ENCODE measurements at places on chromosomes 7 and 10.

DNA sequence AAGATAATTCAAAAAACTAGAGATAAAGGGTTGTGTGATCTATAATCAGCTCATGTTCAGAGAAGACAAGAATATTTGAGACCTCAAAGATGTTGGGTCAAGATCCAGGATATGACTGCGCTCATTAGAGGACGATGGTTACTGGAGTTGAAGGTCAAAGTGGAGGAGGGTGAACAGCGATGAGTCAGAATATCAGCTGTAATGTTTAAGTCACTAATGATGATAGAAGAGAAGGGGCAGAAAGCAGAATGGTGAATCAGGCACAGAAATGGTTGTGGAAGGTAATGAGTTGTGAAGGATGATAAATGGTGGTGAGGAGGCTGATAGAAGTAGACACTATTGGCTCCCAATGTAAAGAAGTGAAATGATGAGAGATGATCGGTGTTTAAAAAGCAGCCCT, 540.3 kb downstream of the INHBA start:
- DNase-seq, result no peak

- DNase-seq, result no peak
Measured at GRCh38 chr10:58837826-58838225, 325.2 kb downstream of the BICC1 start.

- DNase-seq, result no peak
Measured at GRCh38 chr10:124601431-124602120, 140.0 kb downstream of the LHPP start.

- DNase-seq, result no peak
Measured at GRCh38 chr10:4073912-4074311, 288.9 kb upstream of the KLF6 start.

DNA sequence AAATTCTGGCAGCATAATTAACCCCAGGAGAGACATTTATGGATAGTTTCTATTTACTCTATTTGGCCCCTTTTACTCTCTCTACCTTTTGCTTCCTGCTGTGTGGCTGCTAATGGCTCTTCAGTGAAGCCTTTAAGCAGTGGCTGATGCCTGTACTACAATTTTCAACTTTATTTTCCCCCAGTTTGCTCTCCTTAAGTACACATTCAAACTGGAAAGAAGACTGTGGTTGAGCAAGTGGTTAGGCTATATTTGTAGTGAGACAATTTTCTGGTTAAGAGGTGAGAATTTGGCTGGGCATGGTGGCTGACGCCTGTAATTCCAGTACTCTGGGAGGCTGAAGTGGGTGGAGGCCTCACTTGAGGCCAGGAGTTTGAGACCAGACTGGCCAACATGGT, 8.5 kb upstream of the RSBN1L start:
- DNase-seq, result no peak

DNA sequence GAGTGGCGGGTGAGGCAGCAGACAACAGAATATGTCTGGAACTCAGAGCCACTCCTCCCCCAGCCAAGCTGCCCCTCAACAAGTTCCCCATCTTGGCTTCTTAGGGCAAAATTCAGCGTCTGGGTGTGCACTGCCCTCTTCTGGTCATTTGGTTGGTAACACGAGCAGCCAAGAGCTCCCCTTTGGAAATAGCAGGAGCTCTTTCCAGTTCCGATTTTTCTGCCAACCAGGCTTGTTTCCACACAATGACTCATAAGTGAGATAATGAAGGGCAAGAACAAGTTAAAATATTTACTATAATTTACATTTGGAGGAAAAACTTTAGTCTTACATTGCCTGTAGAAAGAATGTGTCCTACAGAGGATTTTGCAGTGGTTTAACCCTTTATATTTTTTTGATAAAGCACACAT, 70.5 kb downstream of the ADCYAP1R1 start:
- peak; percentile 17 for DNase-seq

- DNase-seq, result no peak
Measured at GRCh38 chr7:50214126-50214670, 90.3 kb upstream of the IKZF1 start.

DNA sequence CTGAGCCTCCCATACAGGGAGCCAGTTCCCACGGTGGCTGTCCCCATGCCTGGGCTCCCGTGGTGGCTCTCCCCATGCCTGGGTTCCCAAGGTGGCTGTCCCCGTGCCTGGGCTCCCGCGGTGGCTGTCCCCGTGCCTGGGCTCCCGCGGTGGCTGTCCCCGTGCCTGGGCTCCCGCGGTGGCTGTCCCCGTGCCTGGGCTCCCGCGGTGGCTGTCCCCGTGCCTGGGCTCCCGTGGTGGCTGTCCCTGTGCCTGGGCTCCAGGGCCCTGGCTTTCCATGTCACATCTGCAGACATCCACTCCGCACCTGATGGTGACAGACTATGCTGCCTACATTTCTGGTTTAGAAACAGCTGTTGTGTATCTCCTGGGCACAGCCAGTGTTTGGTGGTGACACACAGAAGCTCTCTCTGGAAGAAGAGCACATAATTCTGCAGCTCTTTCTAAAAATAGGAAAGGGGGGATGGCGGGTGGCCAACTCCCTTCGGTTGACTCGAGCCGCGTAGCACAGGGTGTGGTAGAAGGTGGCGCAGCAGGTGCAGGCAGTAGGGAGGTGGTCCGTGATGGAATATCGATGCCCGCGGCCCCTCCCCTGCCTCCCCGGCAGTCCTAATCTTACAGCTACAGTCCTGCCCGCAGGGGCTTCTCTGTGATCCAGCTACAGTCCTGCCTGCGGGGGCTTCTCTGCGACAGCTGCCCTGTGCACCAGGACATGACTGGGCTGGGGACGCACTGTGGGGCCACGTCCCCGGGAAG, 251.2 kb downstream of the DNAJB6 start:
- DNase-seq, result no peak

- no peak for DNase-seq
Measured at GRCh38 chr10:97071496-97071895, 114.3 kb downstream of the SLIT1 start.

DNA sequence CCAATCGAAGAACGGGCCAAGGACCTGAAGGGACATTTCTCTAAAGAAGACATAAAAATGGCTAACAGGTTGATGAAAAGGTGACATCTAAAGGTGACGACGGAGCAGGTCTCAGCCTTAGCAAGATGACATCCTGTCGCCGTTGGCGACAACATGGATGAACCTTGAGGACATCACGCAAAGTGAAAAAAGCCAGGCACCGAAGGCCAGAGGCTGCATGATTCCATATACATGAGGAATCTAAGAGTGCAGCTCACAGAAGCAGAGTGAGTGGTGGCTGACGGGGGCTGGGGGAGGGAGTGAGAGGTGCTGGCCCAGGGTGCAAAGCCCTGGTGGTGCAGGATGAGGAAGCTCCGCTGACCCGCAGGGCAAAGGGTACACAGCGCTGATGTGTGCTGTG, 34.1 kb upstream of the NKX6-2 start:
- DNase-seq, result no peak

DNA sequence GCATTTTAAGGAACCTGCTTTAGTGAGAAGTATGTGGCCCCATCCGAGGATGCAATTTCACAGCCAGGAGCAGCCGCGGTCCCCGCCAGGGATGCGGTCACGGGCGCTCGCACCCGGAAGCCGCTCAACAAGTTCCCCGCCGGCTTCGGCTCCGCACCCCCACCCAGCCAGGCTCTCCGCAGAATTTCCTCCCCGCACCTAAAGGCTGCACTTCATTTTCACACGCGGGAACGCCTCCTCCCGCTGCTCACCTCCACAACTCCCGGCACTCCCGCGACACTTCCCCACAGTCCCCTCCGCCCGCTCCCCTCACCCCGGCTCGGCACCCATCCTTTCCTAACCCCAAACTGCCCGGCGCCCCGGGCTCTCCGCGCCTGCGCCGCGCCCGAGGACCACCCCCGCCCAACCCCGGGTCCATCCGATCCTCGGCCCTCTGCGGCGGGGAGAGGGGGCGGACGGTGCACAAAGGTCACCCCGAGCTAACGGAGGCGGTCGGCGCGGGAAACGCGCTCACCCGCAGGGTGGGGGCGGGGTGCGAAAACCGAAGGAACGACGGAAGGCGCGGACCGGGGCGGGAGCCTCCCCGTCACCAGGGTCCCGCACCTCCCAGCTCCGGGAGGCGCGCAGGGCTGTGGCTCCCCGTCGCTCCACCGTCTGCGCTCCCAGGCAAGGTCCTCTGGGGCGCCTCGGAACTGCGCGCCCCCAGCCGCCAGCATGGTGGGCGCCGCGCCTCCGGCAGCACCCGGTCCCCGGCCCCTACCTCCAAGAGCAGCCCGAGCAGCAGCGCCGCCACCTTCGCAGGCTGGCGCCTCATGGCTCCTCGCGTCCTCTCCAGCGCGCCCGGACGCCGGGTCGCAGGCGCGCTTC, 558 bp downstream of the VOPP1 start:
- no peak for DNase-seq

- DNase-seq, result no peak
Measured at GRCh38 chr7:78585980-78586379, 787.4 kb downstream of the PHTF2 start.

DNA sequence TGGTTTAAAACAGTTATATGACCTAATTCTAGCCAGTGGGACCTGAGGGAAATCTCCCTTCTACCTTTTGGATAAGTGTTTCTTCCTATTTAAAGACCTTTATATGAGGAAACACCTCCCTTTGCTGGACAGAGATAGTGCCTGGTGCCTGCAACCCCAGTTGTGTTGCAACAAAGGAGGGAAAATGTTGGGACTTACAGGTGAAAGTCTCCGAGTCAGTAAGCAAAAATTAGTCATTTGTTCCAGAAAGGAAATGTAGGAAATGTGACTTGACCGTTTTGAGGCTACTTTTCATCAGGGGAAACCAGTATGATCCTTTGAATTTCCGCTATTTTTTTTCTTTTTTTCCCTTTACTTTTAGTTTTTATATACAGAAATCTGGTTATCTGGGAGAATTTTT, 165.5 kb downstream of the DKK1 start:
- DNase-seq, result no peak

GRCh38 chr7:39313974-39314373, 252.2 kb upstream of the YAE1 start:
- no peak for DNase-seq

DNA sequence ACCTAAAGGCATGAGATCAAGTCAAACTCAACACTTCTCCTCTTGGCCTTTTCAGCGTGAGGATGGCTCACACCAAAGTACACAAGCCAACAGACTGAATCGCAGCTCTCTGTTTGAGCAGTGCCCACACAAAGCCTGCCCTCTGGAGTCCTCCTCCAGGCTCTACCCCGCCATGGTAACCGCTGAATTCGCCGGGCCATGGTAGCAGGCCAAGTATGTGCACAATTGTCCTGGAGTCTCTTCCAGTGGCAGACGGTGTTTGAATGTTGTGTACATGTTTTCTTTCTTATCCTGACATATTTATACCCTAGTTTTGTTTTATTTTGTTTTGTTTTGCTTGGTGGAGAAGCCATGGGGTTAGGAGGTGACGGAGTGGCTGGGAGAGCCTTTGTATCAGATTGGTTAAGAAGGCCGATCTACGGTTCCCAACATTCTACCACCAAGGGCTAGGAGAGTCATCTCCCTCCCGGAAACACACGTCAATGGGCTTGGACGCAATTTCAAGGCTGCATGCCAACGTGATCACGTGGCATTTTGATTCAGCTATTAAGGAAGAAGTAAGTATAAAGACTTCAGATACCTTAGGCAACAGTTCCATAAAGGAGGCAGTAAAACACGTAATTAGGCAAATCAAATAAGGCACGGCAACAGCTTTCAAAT, 12.1 kb upstream of the SHH start:
- DNase-seq, result no peak

DNA sequence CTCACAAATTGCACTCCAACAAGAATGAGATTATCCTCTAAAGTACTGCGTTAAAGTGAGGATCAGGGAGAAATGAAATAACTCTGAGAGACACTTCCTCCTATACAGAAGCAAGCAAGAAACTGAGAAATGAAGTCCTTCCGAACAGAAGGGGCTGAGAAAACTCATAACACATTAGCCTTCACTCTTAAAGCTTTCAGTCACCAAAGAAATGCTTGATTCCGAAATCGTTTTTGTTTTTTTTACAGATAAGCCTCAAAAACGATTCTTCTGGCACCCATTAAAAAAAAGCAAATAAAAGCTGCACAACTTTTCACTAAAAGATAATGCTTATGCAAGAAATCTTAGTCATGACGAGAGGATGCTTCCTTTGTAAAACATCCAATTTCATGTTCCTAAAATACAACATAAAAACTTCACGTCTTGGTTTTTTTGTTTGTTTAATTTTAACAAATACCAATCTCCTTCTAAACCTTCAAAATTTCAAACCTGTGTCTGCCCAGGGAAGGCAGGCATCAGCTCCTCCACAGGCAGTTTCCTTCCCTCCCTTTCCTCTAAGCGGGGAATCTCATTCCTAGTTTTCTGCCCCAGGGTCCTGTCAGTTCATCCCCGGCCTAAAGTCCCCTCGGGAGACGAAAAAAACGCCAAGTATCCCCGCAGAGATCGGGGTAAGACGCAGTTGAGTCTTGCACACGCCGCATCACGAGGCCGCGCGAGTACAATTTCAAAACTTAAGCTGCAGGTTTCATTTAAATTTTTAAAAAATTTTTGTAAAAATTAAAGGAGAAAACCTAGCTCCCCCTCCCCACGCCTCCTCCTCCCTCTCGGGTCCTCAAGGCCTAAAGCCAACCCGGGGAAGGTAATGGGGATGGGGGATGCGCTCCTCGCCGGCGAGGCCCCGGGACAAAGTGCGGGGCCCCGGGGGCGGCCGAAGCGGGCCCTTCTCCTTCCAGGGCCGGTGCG, 1.1 kb downstream of the BAZ1B start:
- no peak for DNase-seq

DNA sequence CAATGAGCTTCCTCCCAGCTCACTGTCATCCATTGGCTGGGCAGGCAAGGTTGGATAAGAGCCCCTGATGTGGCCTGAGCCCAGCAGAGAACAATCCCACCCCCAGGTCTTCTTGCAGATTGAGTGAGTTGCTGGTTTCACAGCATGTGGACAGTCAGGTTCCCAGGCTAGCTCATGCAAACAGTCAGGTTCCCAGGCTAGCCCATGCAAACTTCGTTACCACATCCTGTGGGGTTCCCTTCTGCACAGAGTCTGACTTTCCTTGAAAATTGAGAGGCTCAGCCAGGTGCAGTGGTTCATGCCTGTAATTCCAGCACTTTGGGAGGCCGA, 67.1 kb downstream of the TMEM130 start:
- no peak for DNase-seq

- DNase-seq, result no peak
Measured at GRCh38 chr10:80382989-80383388, 25.4 kb upstream of the PRXL2A start.

DNA sequence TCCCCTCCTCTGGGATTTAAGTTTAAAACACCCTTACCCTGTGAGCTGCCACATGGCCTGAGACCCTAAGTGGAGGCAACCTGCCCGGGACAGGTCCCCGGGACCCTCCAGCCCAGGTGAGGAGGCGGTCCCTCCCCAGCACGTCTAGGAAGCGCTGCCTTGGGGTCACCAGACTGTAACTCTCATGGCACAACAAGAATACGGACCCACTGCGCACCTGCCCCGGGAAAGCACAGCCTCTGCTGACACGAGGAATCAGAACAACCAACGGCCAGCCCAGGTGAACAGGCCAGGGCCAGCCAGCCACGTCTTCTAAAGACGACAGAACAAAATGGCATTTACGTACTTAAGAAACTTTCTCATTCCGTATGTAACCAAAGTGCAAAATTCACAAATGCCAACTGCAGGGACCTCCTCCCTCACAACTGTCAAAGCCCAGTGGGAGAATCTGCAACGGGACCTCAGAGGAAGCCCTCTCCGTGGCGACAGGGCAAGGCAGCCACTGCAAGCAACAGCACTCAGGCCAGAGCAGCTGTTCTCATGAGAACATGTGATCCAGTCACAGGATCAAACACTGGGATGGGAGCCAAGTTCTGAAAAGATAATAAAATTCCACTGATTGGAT, 208.4 kb downstream of the DIP2C start:
- DNase-seq, result no peak

GRCh38 chr10:47334466-47335295, 12.4 kb downstream of the GDF2 start:
- DNase-seq, result no peak

Measured in NCI-H1417 treated with DMSO at 0.1 percent for 48 hours (cell line).